ENCODE measurements at places on chromosomes 16 and 17. TPM values are rescaled to one million over a fixed set of nuclear protein-coding genes. Genes with fewer than 3 reads are reported as not detected.

- no peak for DNase-seq
Measured at GRCh38 chr16:14423344-14423743, 206.7 kb downstream of the PARN start.

GRCh38 chr16:68548947-68549346 lies 9.9 kb downstream of the ZFP90 start:
- DNase-seq, result no peak

GRCh38 chr16:22948058-22948602 lies 134.2 kb downstream of the HS3ST2 start:
- no peak for DNase-seq

DNA sequence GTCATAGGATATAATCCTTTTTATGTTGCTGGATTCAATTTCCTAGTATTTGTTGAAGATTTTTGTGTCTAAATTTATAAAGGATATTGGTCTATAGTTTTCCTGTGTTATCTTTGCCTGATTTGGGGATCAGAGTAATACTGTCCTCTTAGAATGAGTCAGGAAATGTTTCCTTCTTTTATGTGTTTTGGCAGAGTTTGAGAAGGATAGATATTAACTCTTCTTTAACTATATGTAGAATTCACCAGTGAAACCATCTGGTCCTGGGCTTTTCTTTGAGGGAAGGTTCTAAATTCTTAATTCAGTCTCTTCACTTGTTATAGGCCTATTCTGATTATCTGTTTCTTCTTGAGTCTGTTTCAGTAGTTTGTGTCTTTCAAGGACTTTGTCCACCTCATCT lies 66.3 kb upstream of the NACA2 start:
- peak; percentile 8 for DNase-seq

DNA sequence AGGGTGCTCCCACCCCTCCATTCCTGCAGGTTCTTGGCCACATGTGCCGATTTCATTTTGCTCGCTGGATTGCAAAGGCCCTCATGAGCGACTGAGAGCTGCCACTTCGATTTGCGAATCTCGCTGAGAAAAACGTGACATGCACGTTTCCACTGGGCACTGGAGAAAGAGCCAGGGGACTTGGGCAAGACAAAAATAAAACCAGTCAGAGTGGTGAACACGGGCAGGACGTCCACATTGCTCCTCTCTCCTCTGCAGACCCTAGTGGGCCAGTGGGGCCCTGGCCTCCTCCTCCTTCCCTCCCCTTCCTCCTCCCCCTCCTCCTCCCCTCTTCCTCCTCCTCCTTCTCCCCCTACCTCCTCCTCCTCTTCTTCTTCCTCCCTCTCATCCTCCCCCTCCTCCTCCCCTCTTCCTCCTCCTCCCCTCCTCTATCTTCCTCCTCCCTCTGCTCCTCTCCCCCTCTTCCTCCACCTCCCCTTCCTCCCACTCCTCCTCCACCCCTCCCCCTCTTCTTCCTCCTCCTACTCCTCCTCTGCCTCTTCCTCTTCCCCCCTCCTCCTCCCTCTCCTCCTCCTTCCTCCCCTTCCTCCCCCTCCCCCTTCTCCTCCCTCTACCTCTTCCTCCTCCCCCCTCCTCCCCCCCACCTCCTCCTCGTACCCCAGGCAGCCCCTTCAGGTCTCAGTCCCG lies 28.1 kb upstream of the ENPP7 start:
- DNase-seq, result no peak

DNA sequence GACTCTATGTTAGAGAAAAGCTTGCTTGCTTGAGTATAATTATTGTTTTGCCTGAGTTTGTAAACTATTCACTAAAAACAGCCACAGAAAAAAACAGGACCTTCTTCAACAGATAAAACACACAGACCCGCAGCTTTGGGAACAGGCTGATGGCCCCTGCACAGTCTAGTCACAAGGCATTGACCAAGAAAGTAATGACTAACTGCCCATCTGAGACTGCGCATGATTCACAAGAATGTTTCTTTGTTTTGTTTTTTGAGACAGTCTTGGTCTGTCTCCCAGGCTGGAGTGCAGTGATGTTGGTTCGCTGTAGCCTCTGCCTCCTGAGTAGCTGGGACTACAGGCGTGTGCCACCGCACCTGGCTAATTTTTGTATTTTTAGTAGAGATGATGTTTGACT lies 2.8 kb upstream of the ZKSCAN2 start:
- peak; percentile 34 for DNase-seq

- DNase-seq, result no peak
Measured at GRCh38 chr17:19461116-19461515, 50.1 kb downstream of the RNF112 start.

DNA sequence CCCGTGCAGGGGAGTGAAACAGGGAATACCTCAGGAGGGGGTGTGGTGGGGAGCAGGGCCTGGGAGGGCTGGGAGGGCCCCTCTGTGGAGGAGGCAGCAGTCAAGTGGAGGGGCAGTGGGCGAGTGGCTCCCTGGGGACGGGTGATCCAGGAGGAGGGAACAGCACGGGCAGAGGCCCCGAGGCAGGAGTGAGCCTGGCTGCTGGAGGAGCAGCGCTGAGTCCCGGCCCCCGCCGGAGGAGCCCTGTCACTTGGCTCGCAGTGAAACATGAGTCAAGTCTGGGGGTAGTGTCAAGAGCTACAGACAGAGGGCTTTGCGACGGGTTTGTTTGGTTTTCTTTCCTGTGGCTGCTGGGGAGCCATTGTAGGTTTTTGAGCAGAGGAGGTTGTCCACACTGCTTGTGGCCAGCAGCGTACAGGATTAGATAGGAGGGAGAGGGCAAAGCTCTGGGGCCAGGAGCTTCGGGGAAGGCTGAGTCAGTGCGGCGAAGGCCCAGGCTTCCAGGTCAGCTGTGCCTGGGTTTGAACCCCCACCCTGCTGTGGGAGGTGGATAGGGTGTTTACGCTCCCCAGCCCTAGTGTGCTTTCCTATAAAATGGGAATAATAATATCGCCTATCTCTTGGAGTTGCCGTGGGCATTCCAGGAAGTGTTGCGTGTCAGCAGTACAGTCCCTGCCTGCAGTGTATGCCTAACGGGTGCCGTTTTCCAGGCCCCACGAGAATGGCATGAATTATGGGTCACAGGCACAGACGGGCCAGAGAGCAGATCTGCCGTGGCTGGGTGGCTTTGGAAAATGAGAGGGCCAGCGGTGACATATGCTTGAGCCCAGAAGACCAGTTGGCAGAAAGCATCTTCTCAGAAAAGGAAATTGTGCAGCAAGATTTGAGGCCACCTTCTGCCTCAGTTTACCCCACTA lies 115.9 kb upstream of the CIBAR2 start:
- peak; percentile 76 for DNase-seq

DNA sequence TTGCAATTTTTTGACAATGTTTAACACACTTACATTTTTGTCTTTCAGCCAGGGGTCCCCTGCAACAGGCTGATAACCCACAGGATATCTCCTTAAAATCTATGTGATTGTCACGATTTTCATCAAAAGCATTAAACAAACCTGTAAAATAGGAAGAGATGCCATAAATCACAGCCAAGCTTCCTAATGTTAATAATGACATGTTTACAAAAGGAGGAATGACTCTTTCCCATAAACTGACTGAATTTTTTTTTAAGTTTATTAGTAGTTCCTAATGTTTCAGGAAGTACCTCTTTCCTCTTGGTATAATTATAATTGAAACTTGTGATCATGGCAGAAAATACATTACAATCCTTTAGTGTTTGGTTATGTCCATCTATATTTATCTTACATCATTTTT lies 119.6 kb downstream of the CA4 start:
- DNase-seq, result no peak

GRCh38 chr17:9230346-9230745 lies 209.0 kb downstream of the NTN1 start:
- DNase-seq, result peak; percentile 23

GRCh38 chr16:10599626-10600025 lies 19.2 kb upstream of the EMP2 start:
- DNase-seq, result no peak

GRCh38 chr17:38338053-38338452 lies 5.7 kb downstream of the GPR179 start:
- DNase-seq, result no peak

Gene HCFC1R1
- polyA plus RNA-seq, result 57.9 TPM

Gene SDR42E2
- polyA plus RNA-seq, result not detected

Gene DHRS7C
- not detected for polyA plus RNA-seq

Gene KRTAP4-8
- not detected for polyA plus RNA-seq

Gene C17orf78
- polyA plus RNA-seq, result not detected

Gene TCAP
- 0.21 TPM for polyA plus RNA-seq
